CD8-positive, alpha-beta memory T cell (primary cell): ENCODE measurements at places on chromosomes 13 and 19.

GRCh38 chr19:21202865-21203494 lies 61.1 kb downstream of the ZNF431 start:
- no peak for DNase-seq

- DNase-seq, result no peak
Observed at GRCh38 chr13:109672545-109672944, 113.8 kb downstream of the IRS2 start.

- no peak for DNase-seq
Observed at GRCh38 chr19:31283701-31284100, 65.5 kb downstream of the TSHZ3 start.

DNA sequence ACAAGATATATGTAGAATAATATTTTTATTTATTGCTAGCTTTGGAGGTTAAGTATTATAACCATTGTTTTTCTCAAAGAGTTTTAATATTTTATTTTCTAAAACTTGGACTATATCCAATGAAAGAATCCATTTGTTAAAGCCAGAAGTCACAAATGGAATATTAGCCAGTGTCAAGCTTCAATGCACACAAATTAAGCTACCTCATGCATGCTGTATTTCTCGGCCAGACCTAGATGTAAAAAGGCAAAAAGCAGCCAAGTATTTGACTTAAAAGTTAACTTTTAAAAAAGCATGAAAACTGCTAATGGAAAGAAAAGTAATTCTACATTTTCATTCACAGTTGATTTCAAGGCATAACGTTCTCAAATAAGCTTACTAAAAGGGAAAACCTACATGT lies 160.0 kb upstream of the ATXN8OS start:
- no peak for DNase-seq

DNA sequence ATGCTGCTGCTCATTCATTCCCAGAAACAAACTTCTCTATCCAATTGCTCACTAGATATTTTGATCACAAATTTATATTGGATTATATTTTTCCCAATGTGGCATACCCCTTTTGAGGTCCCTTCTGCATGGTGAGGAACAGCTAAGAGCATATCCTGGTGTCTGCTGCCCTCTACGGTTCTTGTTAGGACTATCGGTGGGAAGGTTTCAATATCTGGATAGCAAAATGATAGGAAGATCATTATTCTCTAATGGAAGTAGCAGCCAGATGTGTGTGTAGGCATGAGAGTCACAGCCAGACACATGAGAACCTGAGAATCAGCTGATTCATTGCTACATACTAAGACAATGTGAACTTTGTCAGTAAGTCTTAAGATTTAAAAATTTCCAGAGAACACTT lies 1422.4 kb upstream of the MIR17HG start:
- no peak for DNase-seq
